ENCODE measurements at places on chromosomes 3 and 15. TPM values are rescaled to one million over a fixed set of nuclear protein-coding genes. Genes with fewer than 3 reads are reported as not detected.

DNA sequence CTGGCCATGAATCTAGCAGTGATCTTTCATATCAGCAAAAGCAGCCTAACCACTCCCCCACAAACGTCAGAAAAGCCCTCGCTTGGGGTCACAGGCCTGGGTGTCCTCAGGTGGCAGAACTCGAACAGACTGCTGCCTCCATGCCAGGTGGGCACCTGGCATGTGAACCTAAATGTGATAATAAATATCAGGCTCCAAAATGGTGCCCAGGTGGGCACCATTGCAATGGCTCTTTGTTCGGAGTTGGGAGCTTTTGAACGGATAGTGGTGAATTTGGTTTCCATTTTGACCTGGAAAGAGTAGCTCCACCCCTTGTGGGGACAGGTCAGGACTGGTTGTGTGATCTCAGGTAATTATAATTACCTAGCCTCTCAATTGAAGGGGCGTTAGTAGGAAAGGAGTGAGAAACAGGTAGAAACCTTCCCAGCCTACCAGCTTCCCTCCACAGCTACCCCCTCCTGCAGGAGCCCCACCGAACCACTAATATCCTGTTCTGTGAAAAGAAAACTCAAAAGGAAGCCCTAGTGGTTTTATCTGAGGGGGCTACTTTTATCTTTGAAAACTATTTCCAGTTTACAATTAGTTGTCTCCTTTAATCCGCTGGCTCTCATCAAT, 18.1 kb downstream of the MYO1E start:
- no peak for DNase-seq

Gene FHIT
- total RNA-seq: 1.6 TPM

GRCh38 chr3:25465266-25465860, 37.3 kb downstream of the RARB start:
- DNase-seq: no peak

Gene RETNLB
- total RNA-seq: not detected

- peak; percentile 98 for DNase-seq
Observed at GRCh38 chr3:101676216-101676764, 642 bp downstream of the ZBTB11 start.

Gene CHCHD4
- total RNA-seq: 7.2 TPM

DNA sequence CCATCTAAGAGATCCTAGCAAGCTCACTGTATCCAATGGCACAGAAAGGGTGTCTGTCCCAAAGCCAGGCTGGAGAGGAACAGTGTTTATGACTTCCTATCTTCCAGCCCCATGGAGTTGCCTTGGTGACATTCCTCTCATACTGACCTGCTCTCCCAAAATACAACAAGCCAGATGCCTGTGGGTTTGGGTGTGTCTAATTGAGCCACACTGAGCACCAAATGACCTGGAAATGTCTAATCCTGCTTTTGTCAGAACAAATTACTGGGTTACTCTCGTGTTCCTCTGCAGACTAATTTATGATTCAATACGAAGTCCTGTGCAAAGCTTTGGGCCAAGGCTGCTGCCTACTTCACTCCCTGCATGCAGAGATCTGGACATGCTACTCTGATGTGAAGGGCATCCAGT, 98.1 kb upstream of the STRIT1 start:
- DNase-seq: no peak

DNA sequence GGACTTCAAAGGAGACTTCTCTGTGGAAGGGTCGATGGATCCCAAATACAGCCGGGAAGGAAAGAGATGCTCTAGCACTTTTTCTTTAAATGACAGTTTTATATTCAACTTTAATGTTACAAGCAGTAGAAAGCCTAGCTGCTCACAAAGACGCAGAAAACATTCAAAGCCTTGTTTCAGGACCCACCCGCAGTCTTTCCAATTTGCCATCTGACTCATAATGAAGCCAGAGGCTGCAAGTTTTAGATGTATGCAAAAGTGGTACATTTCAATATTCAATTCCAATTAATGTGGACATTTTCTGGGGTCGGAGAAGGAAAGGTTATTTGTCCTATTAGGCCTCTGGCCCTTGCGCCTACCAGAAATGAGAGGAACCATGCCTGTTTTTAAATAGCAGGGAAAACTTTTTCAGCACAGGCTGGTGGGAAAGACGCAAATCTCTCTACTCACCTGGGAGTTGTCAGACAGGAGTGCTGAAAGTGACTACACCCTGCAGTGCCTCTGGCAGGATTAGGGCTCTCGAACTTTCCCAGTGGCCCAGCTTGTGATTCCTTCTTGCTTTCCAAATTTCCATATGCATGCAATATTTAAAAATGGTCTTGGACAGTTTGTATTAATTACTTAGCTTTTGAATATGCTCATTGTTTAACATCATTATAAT, 117.4 kb upstream of the MBNL1 start:
- no peak for DNase-seq

Gene FGF12
- not detected for total RNA-seq

Gene AADACL2
- total RNA-seq: not detected

Gene GNAT1
- total RNA-seq: not detected

GRCh38 chr3:197522881-197523441, 32.8 kb downstream of the BDH1 start:
- no peak for DNase-seq

Gene PRR23E
- not detected for total RNA-seq

Gene CD96
- not detected for total RNA-seq

GRCh38 chr15:63073497-63074172, 31.1 kb downstream of the TPM1 start:
- DNase-seq: no peak

GRCh38 chr3:56421205-56421604, 47.1 kb downstream of the ERC2 start:
- no peak for DNase-seq

- no peak for DNase-seq
Observed at GRCh38 chr15:57217778-57218598, 158.3 kb upstream of the CGNL1 start.

DNA sequence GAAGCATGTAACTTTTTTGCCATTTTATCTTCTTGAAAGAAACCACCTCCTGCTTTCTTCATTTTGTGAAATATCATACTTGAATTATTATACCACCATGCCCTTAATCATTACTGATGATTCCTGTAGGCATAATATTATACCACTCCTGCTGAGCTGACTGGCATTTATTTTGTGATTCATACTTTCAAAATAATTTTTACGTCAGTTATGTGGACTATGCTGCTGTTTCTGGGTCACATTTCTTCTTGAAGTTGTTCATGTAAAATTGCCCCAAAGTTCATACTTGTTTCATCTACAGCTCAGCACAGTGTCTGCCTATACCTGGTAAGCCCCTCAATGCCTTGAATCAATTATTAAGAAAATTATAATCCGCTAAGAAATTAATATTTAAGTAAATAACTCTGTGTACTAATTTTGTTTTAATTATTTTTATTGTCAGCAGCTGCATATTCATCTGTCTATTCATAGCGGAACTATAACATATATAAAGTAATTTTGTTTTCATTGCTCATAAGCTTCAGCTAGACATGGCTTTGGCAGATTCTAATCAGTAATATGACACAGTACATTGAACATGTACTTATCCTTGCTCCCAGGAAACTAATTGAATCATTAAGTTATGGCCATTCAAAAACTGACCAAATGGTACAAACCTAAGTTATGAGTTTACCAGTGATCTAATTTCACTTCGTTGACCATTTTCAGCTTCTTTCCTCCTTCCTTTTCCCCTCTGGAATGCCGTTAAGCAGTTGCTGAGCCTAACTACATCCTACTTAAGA, 160.0 kb downstream of the NAALADL2 start:
- DNase-seq: no peak

Gene GLDN
- not detected for total RNA-seq

Gene ZNF80
- total RNA-seq: not detected

Gene HIGD2B
- not detected for total RNA-seq

- no peak for DNase-seq
Observed at GRCh38 chr3:197787412-197787811, 3.6 kb upstream of the LRCH3 start.

- no peak for DNase-seq
Observed at GRCh38 chr15:89174476-89174875, 46.9 kb downstream of the RLBP1 start.

GRCh38 chr3:14797731-14798130, 21.0 kb upstream of the FGD5 start:
- no peak for DNase-seq

Gene PIERCE2
- total RNA-seq: 3.0 TPM

GRCh38 chr15:48385031-48385830, 54.0 kb downstream of the DUT start:
- peak; percentile 32 for DNase-seq

- DNase-seq: no peak
Observed at GRCh38 chr3:123085932-123086627, 19.3 kb downstream of the PDIA5 start.

DNA sequence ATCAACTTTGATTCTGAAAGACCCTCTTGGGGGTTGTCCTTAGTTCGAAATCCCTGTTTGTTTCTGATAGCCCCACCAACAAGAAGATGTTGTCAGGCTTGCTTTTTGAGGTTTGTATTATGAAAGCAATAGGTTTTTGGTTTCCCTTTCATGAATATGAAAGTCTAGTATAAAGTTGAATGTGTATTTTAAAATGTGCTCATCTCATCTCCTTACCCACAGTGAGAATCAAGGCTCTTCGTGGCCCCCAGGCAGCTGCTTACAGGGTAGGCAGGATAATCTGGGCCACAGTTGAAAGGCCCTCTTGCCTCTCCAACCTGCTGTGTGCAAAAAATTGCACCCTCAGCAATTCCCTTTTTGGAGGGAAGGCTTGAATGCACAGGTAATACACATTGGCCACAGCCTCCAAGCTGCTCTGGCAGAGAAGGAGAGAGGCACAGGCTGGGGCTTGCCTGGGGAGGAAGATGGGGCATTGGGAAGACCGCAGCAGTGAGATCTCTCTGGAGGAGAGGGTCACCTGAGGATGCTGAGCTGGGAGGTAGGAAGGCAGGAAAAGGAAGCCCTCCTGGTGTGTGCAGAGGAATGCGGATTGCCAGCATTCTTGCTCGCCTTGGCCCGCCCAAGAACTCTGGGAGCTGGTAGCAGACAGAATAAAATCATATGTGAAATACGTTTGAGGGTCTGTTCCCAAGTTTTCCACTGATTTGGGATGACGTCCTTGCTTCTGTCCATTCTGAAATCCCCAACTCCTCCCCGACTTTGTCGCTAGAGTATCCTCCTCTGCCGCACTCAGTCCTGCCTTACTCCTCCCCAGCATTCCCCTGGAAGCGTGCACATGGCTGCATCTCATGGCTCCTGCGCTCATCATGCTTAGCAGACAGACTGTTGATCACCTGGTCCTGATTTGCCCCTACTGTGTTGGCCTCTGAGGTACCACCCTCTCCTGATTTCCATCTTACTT, 196.4 kb downstream of the RPLP1 start:
- peak; percentile 54 for DNase-seq

Gene EXD1
- not detected for total RNA-seq

Gene XCR1
- total RNA-seq: not detected

Gene GOLGA6L25
- not detected for total RNA-seq

- DNase-seq: no peak
Observed at GRCh38 chr3:145094355-145094941, 1066.5 kb downstream of the PLOD2 start.

DNA sequence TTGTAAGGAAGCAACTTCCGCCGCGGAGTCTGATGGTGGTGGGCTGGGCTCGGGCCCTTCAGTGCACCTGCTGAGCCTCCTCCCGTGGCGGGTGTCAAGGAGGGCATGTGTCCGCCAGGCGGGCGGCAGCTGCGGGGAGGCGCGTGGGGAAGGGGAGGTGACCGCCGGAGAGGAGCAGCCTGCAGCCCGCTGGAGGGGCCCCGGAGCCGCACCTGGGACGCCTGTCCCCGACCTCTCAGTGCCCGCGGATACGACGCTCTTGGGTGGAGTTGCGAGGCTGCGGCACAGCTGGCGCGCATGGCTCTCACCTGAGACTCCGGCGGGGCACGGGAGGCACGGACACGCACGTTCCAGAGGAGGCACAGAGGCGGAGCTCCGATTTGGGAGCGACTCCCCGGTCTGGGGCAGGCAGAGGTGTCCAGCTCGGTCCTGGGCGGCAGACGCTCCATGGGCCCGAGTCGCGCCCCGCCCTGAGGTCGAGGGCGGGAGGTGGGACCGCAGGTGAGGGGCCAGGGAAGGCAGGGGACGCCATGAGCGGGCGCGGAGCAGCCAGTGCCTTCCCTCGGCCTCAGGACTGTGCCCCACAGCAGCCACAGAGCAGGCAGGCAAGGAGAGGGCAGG, 50.2 kb upstream of the PRR20G start:
- DNase-seq: peak; percentile 82

Gene TNK2
- 42.9 TPM for total RNA-seq

- DNase-seq: peak; percentile 91
Observed at GRCh38 chr15:72117486-72118016, 399 bp downstream of the MYO9A start.

DNA sequence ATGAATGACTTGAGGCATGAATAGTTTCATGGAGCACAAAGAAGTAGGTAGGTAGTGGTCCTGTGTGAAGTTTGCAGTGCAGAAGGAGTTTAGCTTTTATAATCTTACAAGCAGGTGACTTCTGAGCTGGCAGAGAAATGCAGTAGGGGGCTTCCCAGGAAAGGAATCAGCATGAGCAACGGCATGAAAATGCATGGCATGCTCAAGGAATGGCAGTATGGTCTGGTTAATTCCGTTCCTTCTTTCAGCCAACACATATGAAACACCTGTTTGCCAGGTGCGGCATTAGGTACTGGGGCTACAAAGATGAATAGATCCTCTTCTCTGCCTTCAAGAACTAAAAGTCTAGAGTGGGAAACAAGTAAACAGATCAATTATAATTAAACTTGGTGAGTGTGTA, 138.0 kb upstream of the BHLHE40 start:
- DNase-seq: no peak

DNA sequence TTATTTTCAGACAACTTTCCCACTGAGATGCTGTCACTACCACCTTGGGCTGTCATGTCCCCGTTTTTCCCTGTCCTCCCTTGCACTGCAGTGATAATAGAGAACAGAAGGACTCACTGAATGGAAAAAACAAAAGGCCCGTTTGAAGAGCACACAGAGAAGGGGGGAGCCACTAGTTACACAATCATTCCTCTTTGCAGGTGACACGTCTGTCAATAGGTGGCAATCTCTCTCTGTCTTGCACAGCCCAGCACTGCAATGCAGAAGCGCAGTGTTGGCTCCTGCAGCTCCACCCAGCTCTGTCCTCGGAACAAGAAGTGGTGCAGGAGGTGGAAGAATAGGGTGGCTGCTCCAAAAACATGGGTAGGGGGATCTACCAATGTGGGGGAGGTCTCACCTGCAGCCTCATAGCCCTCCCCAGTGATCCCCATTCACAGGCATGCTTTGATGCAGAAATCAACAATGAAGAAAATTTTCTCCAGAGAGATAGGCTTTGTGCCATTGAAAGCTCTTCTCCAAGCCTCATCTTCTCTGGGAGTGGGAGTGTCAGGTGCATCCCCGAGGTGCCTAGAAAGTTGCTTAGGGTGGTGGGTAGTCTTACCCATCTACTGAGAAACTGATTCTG, 31.8 kb downstream of the FSTL1 start:
- DNase-seq: no peak

Gene MAP3K13
- 26.9 TPM for total RNA-seq

Gene ALPK3
- 0.37 TPM for total RNA-seq

DNA sequence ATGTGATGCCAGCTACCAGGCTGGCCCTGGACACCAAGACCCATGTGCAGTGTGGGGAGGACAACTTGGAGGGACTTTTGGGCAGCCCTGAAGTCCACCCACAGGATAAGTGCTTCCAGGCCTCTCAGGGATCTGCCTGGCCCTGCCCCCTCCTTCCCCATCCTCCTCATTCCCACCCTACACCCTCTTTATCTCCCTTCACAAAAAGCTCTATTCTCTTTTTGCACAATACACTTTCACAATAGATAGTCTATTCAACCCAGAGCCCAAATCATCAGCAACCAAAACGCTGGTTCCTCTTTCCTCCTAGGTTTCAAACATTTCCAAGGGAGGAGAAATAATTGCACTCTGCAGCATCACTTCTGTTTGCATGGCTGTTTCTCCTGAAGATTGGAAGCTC, 7.8 kb upstream of the ZNF710 start:
- DNase-seq: no peak
